ENCODE measurements at places on chromosomes 2 and 18. TPM values are rescaled to one million over a fixed set of nuclear protein-coding genes. Genes with fewer than 3 reads are reported as not detected.

DNA sequence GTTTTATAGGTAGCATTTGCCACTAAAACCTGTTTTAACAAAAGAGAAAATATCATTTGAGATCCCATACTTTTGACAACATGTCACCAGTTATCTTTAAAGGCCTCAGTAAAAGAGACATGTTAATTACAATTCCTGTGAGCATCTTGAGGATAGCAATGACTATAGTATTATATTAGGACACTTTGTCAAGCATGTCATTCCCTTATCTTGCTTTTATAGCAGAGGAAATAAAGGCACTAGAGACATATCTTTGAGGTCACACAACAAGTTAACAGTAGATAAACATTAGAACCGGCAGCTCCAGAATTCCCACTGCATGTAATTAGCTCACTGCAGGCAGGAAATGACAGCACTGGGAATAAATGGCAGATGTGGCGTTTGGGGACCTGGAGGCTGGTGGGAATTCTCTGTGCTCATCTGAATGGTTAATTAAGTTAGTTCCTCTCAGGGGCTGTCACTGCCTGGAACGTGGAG lies 25.9 kb downstream of the LYPD6B start:
- no peaks in the 10 kb centered on the region for H3K27me3 ChIP-seq
- no peaks in the 10 kb centered on the region for H3K36me3 ChIP-seq
- no peak overlapping the region for H3K27ac ChIP-seq
- H3K4me1 ChIP-seq, result peaks cover 6% of the 10 kb centered on the region
- DNase-seq, result no peak

TXNDC2 gene
- polyA plus RNA-seq, result not detected

DNA sequence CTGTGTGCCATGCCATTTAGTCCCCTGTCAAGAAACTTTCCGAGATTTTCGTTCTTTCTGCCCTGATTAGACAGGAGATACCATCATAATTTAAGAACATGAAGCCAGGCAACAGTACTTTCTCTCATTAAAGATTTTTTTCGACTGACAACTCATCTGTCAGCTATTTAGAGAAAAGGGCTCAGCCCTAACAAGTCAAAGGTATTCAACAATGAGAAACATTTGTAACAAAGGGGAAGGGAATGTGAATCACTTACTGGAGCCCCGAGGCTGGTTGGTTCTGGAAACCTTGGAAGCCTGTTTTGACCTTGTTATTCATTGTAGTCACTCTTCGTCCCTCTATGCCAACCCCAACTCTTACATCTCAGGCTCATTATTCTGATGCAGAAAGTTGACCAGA lies 199.4 kb downstream of the SPP2 start:
- no peaks in the 10 kb centered on the region for H3K36me3 ChIP-seq
- H3K4me3 ChIP-seq, result no peak overlapping the region
- DNase-seq, result no peak

SLC5A7 gene
- polyA plus RNA-seq, result not detected

DNA sequence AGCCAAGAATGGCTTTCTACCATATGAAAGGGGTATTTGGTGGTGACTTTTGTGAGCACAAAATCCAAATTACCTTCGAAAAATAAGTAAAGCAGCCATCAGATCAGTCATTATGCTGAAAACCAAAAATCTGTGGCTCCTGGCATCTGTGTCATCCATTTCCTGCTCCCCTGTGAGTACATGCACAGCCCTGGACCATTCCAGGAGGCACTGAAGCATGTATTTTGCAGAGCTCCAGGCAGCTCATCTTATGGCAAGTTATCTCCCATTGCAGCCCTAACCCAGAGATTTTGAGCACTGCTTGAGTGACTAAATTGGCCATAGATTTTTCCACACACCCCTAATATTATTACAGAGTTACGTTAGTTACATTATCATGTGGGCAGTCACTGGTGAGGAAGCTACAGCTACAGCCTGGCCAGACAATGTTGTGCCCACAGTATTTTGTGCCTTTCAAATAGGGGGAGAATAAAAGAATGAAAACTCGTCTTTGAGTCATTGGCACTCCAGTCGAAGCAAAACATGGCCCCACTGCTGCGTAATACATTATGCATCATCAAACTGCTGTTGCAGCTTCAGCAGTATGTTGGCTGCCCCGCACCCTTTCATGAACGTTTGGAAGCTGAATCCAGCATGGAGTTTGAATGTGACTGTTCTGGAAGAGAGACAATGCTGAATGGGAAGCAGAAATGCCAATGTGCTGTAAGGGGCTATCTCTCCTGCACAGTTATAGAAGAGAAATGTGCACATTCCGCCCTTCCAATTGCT lies 702.2 kb downstream of the RNF144A start:
- H3K4me1 ChIP-seq, result no peaks in the 10 kb centered on the region
- H3K27ac ChIP-seq, result no peak overlapping the region
- H3K4me3 ChIP-seq, result no peak overlapping the region
- no peaks in the 10 kb centered on the region for H3K27me3 ChIP-seq
- DNase-seq, result no peak
- H3K36me3 ChIP-seq, result no peaks in the 10 kb centered on the region

GRCh38 chr18:48801728-48802542 lies 148.8 kb downstream of the SMAD7 start:
- H3K27ac ChIP-seq, result peak overlapping the region; percentile 86
- no peaks in the 10 kb centered on the region for H3K27me3 ChIP-seq
- no peak for DNase-seq
- no peak overlapping the region for H3K4me3 ChIP-seq
- no peaks in the 10 kb centered on the region for H3K36me3 ChIP-seq

DNA sequence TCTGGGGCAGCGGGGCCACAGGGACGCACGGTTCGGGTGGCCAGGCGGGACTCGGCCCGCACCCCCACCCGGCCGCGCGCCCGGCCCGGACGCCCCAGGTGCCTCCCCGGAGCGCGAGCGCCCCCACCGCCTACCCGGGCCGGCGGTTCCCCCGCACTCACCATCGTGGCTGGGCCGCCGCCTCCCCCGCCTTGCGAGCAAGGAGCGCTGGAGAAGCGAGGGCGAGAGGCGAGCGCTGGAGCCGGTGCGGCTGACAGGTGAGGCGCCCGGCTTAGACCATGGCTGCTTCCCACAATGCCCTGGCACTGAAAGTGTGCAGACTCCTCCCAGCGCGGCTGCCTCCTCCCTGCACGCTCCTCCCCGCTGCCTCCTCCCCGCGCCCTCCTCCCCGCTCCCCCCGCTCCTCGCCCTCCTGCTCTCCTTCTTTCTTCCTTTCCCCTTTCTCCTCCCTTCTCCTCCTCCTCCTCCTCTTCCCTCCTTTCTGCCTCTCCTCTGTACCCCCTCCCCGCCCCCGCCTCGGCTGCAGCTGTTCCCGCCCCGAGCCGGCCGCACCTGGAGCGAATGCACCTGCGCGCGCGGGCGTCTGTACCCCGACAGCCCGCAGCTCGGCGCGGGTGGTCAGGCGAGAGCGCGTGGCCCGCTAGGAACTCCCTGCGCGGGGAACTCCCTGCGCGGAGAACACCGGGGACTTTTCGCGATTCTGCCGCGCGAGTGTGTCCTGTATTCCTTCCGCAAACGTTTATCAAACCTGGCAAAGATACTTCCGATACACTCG lies at the start of gene AP1S3:
Gene AP1S3 (minus strand): TSS at position 296 of the 775 bp plus-strand sequence. CDS start 132 bp downstream, at position 164.
- peak within 1 kb of the TSS; percentile 70 for H3K4me3 ChIP-seq
- no peaks in the 10 kb centered on the region for H3K4me1 ChIP-seq
- peaks cover 31% of the 10 kb centered on the region for H3K27me3 ChIP-seq

PIEZO2 gene
- polyA plus RNA-seq, result 0.42 TPM

SERPINB12 gene
- polyA plus RNA-seq, result not detected

GRCh38 chr2:235523021-235523420 lies 29.2 kb downstream of the AGAP1 start:
- H3K27me3 ChIP-seq, result no peaks in the 10 kb centered on the region
- H3K4me1 ChIP-seq, result no peaks in the 10 kb centered on the region
- no peak overlapping the region for H3K27ac ChIP-seq
- DNase-seq, result no peak
- no peaks in the 10 kb centered on the region for H3K36me3 ChIP-seq
- no peak overlapping the region for H3K4me3 ChIP-seq

- H3K4me1 ChIP-seq, result no peaks in the 10 kb centered on the region
- H3K27ac ChIP-seq, result no peak overlapping the region
- H3K27me3 ChIP-seq, result no peaks in the 10 kb centered on the region
- no peak overlapping the region for H3K4me3 ChIP-seq
- DNase-seq, result peak; percentile 20
These were observed 1583.2 kb downstream of the SUCLG1 start for GRCh38 chr2:82875858-82876257.

- H3K36me3 ChIP-seq, result no peaks in the 10 kb centered on the region
- no peaks in the 10 kb centered on the region for H3K27me3 ChIP-seq
- H3K4me1 ChIP-seq, result peaks cover 3% of the 10 kb centered on the region
- DNase-seq, result no peak
- no peak overlapping the region for H3K4me3 ChIP-seq
These were observed 11.2 kb downstream of the RUFY4 start for GRCh38 chr2:218079943-218080913.

GRCh38 chr2:157302492-157303099 lies 23.0 kb downstream of the ERMN start:
- peak; percentile 80 for DNase-seq
- no peak overlapping the region for H3K27ac ChIP-seq
- no peak overlapping the region for H3K4me3 ChIP-seq
- peaks cover 9% of the 10 kb centered on the region for H3K4me1 ChIP-seq
- H3K27me3 ChIP-seq, result no peaks in the 10 kb centered on the region
- H3K36me3 ChIP-seq, result no peaks in the 10 kb centered on the region

ALPP gene
- polyA plus RNA-seq, result not detected

GRCh38 chr2:114316532-114317300 lies 125.7 kb upstream of the DPP10 start:
- H3K27me3 ChIP-seq, result no peaks in the 10 kb centered on the region
- no peak overlapping the region for H3K27ac ChIP-seq

C2orf78 gene
- not detected for polyA plus RNA-seq

DNA sequence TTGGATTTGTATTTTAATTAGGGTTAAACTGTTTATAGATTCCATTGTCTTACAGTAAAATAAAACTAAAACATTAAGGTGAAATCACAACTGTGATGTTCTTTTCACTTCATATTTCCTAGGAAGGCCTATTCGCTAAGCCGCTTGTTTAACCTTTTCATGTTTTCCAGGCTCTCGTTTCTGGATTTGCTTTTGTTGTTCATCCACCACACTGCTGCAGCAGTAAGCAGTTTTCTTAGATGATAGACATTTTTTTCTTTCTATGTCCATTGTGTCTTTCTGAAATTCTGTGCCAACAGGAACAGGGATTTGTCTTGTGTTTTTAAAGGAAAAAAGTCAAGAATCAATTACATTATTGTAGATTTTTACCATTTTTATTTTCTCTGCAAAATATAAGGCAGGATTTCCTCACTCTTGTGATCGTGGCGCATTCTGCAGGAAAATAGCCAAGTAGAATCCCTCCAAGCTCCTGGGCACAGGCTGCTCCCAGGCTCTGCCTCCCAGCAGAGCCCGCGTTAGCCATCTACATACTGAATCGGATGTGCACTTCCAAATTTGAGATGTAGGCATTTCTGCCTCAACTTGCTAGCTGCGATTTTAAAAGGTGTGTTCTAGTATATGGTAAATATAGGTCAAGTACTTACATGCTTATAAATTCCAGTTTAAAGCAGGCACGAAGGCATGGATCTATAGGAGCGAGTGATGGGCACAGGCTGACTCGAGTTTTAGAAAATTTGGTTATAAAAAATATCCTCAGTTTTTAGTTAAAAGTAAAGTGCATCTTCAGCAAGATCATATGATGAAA lies 10.2 kb downstream of the TSHZ1 start:
- no peaks in the 10 kb centered on the region for H3K27me3 ChIP-seq
- no peak overlapping the region for H3K27ac ChIP-seq
- peaks cover 11% of the 10 kb centered on the region for H3K4me1 ChIP-seq
- DNase-seq, result no peak
- H3K4me3 ChIP-seq, result no peak overlapping the region
- no peaks in the 10 kb centered on the region for H3K36me3 ChIP-seq

- no peaks in the 10 kb centered on the region for H3K36me3 ChIP-seq
- H3K4me3 ChIP-seq, result no peak overlapping the region
- no peaks in the 10 kb centered on the region for H3K4me1 ChIP-seq
- no peak for DNase-seq
- no peak overlapping the region for H3K27ac ChIP-seq
These were observed 201.8 kb upstream of the LYPD1 start for GRCh38 chr2:132871831-132872230.

DNA sequence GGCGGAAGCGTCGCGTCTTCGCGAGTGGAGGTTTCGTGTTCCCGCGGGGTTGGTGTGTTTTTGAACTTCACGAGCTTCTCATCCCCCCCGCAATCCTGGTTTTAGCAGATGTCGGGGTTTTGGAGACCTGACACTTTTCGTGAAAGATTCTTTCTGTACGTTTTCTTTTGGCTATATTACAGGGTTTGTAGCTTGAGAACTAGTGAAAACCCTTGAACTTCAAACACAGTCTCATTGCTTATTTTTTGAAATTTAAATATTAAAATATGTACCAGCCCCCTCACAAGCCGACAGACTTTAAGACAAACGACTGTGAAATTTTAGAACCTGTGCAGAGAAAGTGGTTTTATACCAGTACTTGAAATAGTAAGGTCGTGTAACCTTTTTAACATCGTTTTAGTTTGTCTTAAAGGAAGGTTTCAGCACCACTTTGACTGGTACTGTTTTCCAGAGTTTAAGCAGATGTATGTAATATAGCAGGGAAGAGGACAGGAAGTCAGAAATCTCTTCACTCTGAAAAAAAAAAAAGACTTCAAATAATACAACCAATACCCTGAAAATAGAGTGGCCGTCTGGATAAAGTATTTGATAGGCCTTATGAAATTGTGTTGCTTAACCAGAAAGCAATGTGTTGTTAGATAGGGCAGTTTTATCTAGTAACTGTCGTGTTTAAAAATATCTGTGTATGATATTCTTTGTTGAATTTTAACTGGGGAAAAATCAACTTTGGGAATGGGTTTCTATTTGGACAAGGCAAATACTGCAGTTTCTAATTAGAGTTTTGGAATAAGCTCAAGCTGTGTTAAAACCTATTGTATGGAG lies 1.4 kb downstream of the SPATS2L start:
- peak; percentile 54 for DNase-seq
- no peaks in the 10 kb centered on the region for H3K36me3 ChIP-seq
- H3K4me1 ChIP-seq, result peaks cover 6% of the 10 kb centered on the region
- H3K4me3 ChIP-seq, result peak overlapping the region; percentile 99
- H3K27ac ChIP-seq, result no peak overlapping the region

DNA sequence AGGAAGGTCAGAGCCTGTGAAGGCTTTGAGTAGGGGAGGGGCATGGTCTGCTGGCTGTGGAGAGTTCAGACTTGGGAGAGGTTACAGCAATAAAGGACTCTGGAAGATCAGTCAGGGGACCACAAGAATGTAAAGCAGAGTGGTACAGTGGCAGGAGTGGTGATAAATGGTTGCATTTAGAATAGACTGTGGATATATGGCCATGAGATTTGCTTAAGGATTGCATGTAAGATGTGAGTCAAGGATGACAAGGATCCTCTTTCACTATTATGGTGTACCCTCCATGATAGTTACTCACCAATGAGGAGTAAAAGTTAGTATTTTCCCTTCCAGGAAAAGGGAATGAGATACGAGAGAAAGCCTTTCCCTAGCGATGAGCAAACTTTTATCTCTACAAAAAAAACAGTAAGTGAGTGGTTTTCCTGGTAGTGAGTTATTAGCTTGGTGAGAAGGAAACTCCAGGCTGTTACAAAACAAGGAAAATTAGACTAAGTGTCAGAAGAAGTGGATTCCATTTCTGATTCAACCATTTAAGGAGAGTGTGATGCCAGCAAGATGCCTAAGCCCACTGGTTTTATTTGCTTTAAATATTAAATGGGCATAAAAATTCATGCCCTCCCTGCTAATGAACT lies 818.0 kb upstream of the ACVR2A start:
- H3K27me3 ChIP-seq, result no peaks in the 10 kb centered on the region
- H3K4me1 ChIP-seq, result peaks cover 7% of the 10 kb centered on the region
- H3K36me3 ChIP-seq, result no peaks in the 10 kb centered on the region

- H3K4me3 ChIP-seq, result no peak overlapping the region
- H3K4me1 ChIP-seq, result peaks cover 12% of the 10 kb centered on the region
- H3K36me3 ChIP-seq, result peaks cover 42% of the 10 kb centered on the region
- no peaks in the 10 kb centered on the region for H3K27me3 ChIP-seq
- H3K27ac ChIP-seq, result no peak overlapping the region
These were observed 107.6 kb downstream of the BIRC6 start for GRCh38 chr2:32464431-32464830.

MGAT4A gene
- polyA plus RNA-seq, result 7.4 TPM
